ENCODE measurements at places on chromosomes 1 and 21.

DNA sequence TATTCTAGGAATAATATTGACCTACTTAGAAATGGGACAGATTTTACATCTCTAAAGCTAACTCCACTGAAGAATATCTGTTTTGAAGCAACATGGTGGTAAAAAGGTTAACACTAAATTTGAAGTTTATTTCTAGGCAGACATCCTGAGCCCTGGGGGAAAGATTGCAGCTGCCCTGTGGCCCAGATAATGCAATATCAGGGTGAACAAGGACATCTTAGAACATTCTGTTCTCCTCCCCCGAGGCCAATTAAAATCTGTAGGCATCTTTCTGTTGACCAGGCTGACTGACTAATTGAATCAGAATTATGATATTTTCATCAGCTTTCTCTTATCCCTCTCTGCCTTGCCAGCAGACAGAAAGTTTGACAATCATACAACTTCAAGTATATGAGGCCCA, 149.8 kb upstream of the DUSP10 start:
- DNase-seq, result no peak

- DNase-seq, result no peak
Observed at GRCh38 chr21:24617819-24618218, 989.5 kb downstream of the MRPL39 start.

GRCh38 chr1:18883636-18884418, 18.5 kb downstream of the ALDH4A1 start:
- peak; percentile 63 for DNase-seq

DNA sequence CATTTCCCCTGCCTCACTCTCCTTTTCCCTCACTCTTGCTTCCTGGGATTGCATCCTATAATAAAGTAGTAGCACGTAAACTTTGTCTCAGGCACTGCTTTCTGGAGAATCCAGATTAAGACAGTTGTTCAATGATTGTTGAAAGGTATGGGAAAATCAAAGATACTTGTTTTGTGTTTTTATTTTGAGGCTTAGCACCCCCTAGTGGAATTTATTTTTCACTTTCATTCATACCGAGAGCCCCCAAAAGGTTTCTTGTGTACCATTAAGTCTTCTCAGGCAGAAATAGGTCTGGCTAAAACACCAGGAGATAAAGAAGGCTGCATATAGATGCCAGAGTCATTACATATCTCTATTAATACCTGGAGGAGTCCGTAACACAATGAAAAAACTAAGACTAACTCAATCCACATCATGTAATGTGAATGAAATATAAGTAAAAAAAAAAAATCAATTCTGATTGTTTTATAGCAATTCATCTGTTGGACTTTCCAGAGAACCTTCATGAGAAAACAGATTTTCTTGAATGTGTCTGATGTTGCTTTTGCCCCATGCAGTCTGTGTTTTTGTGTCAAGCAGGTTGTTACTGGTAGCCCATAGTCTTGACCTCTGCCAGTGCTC, 103.5 kb downstream of the RPE65 start:
- no peak for DNase-seq

- DNase-seq, result no peak
Observed at GRCh38 chr21:35282944-35283343, 233.8 kb upstream of the RUNX1 start.

DNA sequence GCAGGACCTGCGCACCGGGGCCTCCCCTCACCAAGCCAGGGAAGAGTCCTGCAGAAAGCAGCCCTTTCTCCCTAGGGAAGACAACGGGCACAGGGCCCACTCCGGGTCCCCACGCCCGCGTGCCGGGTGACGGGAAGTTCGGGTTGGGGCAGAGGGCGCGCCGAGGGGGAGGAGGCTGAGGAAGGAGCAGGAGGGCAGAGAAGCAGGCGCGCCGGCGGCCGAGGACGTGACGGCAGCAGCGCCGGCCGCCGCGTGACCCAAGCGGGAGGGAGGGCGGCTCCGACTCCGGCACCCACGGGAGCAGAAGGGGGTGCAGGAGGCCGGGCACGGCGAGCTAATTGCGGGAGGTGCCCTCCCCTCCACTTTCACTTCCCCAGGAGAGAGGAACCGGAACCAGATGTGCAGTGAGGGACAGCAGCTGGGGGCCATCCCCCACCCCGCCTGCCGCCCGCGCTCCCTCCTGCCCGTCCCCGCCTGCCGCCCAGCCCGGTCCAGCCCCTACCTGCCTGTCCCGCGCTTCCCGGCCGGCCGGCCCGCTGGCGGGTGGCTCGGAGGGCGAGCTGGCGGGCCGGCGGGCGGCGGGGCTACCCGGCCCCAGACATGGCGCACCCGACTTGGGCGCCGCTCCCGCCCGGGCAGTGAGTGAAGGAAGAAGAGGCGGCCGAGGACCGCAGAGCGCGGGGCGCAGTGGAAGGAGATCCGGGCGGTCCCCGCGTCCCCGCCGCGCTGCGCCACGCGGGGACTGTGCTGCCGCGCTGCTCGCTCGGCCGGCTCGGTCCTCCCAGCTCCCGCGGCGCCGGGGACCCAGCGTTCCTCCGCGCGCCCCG, 510 bp downstream of the DENND4B start:
- DNase-seq, result peak; percentile 91

DNA sequence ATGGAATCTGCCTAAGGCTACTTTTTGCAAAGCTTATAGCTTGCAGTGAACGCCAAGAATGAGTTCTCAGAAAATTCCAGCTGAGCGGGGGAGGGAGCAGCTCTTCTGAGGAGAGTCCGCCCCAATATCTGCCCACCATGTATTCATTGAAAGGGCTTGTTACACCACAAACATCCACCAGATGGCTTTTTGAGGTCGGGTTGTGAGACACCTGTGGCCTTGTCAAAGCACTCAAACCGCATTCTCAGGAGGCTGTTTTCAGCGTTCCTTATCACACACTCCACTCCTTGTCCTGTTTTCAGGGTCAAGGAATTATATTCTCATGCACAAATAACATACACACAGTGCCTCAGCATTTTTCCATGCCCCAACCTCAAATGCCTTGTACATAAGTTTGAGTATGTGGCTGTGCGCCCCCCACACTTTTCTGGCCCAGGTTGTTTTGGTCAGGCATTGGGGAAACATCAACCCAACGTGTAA, 3.9 kb upstream of the C4BPB start:
- DNase-seq, result no peak

DNA sequence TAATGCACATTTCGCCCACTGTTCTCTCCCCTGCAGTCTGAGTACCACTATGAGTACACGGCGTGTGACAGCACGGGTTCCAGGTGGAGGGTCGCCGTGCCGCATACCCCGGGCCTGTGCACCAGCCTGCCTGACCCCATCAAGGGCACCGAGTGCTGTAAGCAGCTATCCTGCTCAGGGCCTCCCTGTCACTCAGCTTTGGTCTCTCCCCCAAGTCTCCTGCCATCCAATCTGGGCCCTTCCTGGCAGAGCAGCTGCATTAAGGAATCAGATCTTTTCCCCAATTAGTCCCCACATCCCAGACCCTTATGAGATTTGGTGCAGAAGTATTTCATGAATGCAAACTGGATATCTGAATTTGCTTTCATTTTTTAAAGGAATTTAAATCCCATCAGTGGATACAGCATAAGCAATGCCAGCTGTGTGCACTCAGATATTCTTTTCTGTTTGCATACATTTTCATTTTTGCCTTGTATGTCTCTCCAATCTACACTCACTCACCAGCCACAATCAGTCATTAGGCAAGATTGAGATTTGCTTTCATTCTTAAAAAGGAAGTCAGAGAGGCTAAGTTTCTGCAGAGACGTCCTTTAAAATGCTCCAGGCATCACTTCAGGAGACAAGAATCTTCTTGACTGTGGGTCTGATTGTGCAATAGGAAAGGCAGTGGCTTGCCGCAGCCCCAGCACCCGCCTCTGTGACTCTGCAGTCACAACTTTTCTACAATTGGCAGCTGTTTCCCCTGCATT, 48.1 kb downstream of the ELAPOR1 start:
- no peak for DNase-seq

- no peak for DNase-seq
Observed at GRCh38 chr1:3672231-3672970, 20.1 kb downstream of the TP73 start.

DNA sequence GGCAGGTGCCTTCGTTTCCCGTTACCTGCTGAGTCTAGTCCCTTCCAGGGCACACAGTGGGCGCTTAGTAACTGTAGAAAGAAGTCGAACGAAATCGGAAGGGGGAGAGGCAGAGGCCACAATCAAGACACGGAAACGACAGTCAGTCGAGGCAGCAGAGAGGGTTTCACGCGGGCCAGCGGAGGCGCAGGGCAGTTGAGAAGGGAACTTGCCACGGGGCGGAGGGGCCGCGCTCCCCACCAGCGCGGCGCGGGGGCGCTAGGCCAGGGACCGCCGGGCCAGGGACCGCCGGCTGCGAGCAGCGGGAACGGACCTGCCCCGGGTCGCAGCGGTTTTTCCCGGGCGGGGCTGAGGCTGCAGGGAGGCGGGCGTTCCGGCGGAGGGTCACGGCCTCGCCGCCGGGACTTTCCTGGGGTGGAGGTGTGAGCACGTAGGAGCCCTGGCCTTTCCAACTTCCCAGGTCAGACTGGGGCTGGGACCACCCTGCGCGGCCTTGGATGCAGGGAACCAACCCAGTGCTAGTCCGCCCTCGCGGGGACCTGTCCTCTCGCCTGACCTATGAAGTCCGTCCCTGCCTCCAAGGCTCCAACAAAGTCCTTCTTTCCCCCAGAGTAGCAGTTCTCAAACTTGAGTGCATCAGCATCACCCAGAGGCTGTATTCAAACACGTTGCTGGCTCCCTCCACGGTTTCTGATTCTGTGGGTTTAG, 150.1 kb upstream of the FGGY start:
- peak; percentile 64 for DNase-seq

DNA sequence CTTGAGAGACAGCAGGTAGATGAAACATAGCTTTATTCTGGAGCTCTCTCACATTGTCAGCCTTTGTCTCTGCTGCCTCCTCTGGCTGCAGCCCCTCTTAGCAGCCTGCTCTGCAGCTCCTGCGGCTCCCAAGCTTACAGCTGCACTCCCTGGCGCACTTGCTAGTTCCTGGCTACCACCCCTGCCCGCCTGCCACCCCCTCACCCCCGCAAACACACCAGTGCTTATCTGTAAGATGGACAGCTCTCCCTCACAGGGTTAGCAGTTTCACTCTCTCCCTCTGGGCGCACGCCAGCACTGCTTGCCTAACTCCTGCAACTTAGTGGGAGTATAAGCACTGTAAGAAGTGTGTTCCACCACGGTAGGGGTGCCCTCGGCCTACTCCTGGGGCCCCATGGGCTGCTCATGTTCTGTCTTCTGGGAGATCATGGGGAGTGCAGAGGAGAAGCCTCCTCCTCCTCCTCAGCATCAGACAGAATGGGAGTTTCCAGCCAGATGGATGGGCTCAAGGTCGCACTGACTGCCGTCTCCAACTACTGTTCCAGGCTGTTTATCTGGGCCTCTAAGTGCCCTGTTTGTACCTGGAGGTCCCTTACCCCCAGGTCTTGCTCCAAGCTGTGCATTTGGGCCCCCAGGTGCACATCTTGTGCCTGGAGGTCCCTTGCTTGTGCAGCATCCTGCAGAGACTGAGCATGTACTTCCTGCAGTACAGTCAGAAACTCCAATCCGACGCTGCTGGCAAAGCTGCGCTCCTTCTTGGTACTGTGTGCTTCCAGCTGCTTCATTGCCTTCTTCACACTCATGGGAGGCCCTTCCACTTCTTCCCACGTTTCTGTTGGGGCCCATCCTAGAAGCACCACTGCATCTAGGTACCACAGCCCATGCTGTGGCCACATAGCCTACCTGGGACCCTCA, 1388.1 kb downstream of the AMY1C start:
- no peak for DNase-seq

GRCh38 chr1:241115784-241116183, 241.2 kb downstream of the RGS7 start:
- DNase-seq, result no peak
